IMR-90 (cell line): ENCODE measurements at places on chromosomes 11 and 22. TPM values are rescaled to one million over a fixed set of nuclear protein-coding genes. Genes with fewer than 3 reads are reported as not detected.
A peak's percentile ranks its signal among the peaks of the same experiment; 100 is the strongest.

DNA sequence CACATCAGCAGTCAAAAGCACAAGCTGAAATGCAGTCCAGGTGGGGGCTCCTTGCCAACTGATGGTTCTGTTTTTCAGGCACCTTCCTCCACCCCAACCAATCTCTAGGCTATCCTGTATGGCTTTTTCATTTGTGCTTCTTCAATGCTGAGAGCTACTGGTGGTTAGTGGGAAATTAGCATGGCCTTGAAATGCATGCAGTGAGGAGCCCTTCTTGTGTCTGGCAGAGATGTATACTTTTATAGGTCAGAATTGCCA is 167.4 kb downstream of the NAV2 start:
- H3K36me3 ChIP-seq: peaks cover 15% of the 10 kb centered on the region
- H3K4me3 ChIP-seq: no peak overlapping the region
- no peaks in the 10 kb centered on the region for H3K4me1 ChIP-seq
- no peaks in the 10 kb centered on the region for H3K27me3 ChIP-seq

DNA sequence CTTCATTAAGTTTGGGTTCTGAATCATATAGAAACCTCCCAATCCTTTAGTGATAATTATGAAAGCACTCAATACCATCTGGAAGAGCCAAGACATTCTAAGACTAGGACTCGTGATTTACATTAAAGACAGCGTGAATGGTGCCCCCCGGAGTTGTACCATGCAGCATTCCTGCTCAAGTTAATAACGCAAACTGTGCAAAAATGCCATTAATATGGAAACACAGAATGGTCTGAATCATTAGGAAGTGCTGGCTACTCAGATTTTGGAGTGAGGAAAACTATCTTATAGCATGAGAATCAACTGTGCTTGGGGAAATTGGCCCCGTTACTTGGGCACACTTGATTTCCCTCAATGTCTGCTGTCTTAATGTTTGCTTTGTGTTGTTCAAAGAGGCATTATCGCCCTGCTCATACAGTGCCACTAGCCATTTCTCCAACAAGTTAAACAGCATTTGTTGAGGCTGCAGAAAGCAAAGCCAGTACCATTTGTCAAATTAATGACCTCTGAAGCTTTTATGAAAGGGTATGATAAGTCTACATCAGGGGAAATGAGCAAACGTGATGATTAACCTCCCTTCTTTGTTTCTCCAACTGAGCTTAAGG is 18.5 kb upstream of the TPH1 start:
- no peak overlapping the region for H3K4me3 ChIP-seq
- no peaks in the 10 kb centered on the region for H3K36me3 ChIP-seq
- H3K27me3 ChIP-seq: no peaks in the 10 kb centered on the region
- no peak for DNase-seq
- no peaks in the 10 kb centered on the region for H3K4me1 ChIP-seq
- H3K27ac ChIP-seq: no peak overlapping the region

DNA sequence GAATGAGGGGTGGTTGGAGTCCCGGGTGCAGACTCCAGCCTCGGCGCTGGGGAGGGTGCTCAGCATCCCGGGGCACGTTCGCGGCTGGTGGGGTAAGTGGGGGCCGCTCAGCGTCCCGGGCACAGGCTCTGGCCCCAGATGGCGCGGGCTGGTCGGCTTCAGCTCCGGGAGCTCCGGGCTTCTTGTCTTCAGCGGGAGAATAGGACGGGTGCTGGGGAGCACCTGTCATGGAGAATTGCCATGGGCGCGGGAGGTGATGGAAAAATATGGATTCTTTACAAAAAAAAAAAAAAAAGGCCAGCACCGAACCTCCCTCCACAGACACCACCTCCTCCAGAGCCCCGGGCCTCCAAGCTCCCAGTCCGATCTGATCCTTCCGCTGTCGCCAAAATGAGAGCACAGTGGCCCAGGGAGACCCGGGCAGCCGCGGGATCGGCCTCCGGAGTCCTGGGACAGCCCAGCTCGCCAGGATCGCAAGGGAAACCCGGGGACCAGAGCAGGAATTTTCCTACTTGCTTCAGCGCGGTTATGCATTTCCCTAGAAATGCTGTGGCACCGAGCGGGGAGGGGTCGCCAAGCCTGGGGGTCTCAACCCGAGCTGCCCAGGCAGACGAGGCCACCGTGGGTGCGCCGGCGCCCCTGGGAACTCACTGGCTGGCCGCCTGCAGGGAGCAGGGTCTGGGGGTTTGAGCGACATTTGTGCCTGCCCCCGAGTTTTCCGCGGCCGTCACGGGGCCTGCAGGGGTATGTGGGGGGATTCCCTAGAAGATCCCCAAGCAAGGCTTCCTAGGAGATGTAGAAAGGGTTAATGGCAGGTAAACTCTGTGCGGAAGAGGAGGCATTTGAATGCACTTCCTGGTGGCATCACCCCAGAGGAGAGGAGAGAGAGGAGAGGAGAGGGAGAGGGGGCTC is 1336.9 kb downstream of the BRD1 start:
- no peaks in the 10 kb centered on the region for H3K4me1 ChIP-seq
- no peak overlapping the region for H3K4me3 ChIP-seq
- DNase-seq: no peak
- H3K27me3 ChIP-seq: peaks cover 24% of the 10 kb centered on the region; the same call in 1 of the 2 replicates
- no peaks in the 10 kb centered on the region for H3K36me3 ChIP-seq

DNA sequence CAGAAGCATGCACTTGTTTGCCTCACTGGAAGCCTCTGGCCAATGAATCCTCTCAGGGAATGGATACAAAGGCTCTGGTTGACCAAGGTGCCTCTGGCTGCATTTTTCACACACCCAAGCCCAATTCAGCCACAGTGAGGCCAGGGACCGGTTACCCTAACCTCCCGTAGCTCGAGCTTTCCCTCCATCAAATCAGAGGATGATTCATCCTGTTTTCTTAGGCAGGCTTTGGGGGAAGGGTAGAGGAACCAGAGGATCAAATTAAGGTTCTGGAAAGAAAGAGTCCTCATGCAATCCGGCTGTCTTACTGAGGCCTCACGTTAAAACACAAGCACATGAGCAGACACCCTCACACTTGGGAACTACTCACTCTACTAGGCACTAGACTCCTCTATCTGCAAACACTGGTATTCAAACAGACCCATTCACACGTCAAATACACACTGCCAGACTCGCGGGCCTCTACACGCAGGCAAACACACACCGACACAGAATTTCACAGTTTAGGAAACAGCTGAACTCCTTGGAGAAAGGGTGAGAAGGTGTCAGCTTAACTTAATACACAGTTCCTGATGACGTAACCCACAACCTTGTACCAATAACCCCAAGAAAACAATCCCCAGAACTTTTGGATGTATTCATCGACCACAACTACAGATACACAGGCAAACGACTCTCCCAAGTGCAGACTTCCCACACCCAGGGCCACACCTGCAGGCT is 12.4 kb downstream of the NRXN2 start:
- no peaks in the 10 kb centered on the region for H3K36me3 ChIP-seq
- peaks cover 58% of the 10 kb centered on the region for H3K27me3 ChIP-seq
- peak; percentile 14 for DNase-seq
- no peak overlapping the region for H3K27ac ChIP-seq
- no peaks in the 10 kb centered on the region; the same call in 1 of the 2 replicates for H3K4me1 ChIP-seq

DNA sequence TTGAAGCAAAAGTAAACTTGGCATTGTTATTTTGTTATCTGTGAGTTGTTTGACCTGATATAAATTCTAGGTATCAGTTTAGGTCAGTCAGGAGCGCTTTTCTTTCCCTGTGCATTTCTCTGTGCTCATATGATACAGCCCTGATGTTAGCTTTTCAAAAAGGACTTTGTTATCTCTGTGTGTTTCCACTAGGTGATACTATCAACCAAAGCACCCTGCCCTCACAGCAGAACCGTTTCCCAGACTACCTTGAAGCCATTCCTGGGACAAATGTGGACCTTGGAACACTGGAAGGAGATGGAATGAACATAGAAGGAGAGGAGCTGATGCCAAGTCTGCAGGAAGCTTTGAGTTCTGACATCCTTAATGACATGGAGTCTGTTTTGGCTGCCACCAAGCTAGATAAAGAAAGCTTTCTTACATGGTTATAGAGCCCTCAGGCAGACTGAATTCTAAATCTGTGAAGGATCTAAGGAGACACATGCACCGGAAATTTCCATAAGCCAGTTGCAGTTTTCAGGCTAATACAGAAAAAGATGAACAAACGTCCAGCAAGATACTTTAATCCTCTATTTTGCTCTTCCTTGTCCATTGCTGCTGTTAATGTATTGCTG is 87.7 kb upstream of the BIRC3 start:
- DNase-seq: no peak
- no peak overlapping the region for H3K4me3 ChIP-seq
- H3K4me1 ChIP-seq: peaks cover 9% of the 10 kb centered on the region
- no peak overlapping the region; the same call in 1 of the 2 replicates for H3K27ac ChIP-seq

- H3K4me1 ChIP-seq: peaks cover 17% of the 10 kb centered on the region
- no peak overlapping the region for H3K4me3 ChIP-seq
- H3K27ac ChIP-seq: no peak overlapping the region
- H3K36me3 ChIP-seq: peaks cover 17% of the 10 kb centered on the region
- H3K27me3 ChIP-seq: no peaks in the 10 kb centered on the region
- DNase-seq: peak; percentile 14
Measured at GRCh38 chr22:45757068-45757467, 85.4 kb downstream of the ATXN10 start.

DNA sequence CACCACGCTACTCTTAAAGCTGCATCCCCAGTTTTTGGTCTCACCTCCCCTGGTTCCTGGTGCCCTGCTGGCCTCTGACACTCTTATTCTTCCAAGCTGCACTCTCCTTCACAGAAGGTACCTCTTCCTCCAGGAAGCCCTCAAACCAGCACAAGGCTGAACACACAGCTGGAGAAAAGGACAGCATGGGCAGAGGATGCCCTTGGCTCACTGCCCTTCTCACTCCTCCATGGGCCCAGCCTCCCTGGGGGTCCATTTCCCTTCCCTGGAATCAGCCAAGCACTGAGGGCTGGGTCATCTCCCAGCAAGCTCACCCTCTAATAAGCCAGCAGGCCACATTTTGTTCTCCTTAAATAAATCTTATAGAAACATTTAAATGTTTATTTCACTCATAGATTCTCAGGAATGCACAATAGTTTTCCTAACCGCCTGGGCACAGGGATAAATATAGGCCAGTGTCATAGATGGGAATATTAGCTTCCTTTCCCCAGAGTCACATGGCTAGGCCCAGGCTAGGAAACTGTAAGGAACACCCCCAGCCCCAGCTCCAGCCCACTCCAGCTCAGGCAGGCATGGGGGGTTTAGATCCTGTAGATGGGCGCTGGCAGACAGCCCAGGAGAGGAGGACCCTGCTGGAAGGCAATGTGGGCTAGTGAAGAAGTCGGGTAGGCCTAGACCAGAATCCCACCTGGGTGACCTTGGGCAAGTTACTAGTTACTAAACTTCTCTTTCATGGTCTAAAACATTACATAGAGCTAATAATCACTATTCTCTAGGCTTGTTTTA is 51.5 kb downstream of the IRAG1 start:
- H3K27me3 ChIP-seq: no peaks in the 10 kb centered on the region
- peaks cover 22% of the 10 kb centered on the region for H3K36me3 ChIP-seq
- peaks cover 17% of the 10 kb centered on the region for H3K4me1 ChIP-seq
- H3K4me3 ChIP-seq: no peak overlapping the region
- peak; percentile 23 for DNase-seq
- peak overlapping the region; percentile 62; the same call in 1 of the 2 replicates for H3K27ac ChIP-seq

DNA sequence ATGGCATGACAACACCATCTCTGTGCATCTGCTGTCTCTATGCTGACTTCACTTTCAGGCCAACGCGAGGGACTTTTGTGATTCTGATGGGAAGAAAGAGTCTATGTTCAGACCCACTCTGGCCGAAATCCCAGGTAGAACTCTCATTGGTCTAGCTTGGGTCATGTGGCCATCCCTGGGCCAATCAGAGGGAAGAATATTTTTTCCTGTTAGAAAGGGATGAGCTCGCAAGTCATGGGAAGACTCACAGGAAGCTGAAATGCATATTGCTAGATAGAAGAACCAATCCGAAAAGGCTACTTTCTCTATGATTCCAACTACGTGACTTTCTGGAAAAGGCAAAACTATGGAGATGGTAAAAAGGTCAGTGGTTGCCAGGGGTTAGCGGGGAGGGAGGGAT is 56.0 kb upstream of the LINC01488 start:
- no peak for DNase-seq
- 0 out of 2 replicates have a peak, but pooled peaks cover 2% of the 10 kb centered on the region for H3K27me3 ChIP-seq
- H3K36me3 ChIP-seq: no peaks in the 10 kb centered on the region
- H3K4me3 ChIP-seq: no peak overlapping the region
- peaks cover 6% of the 10 kb centered on the region for H3K4me1 ChIP-seq

- H3K4me3 ChIP-seq: peak within 1 kb of the TSS; percentile 92
- H3K27ac ChIP-seq: no peak within 1 kb of the TSS
- no peaks in the 10 kb centered on the region for H3K36me3 ChIP-seq
- H3K4me1 ChIP-seq: peaks cover 4% of the 10 kb centered on the region; the same call in 1 of the 2 replicates
- peaks cover 43% of the 10 kb centered on the region for H3K27me3 ChIP-seq
Measured at GRCh38 chr11:32829680-32830412, at the start of gene PRRG4. Gene PRRG4 (plus strand): TSS chr11:32829927. CDS start chr11:32830530, 603 bp downstream.

GRCh38 chr11:14300661-14301304 is 58.2 kb downstream of the RRAS2 start:
- no peaks in the 10 kb centered on the region for H3K36me3 ChIP-seq
- H3K27me3 ChIP-seq: no peaks in the 10 kb centered on the region
- peaks cover 5% of the 10 kb centered on the region for H3K4me1 ChIP-seq
- peak; percentile 74 for DNase-seq

- H3K27me3 ChIP-seq: no peaks in the 10 kb centered on the region
- H3K27ac ChIP-seq: peak overlapping the region; percentile 96
- peaks cover 21% of the 10 kb centered on the region for H3K36me3 ChIP-seq
- peak overlapping the region; percentile 61 for H3K4me3 ChIP-seq
- peaks cover 49% of the 10 kb centered on the region for H3K4me1 ChIP-seq
Measured at GRCh38 chr11:75561426-75562047, 516 bp upstream of the SERPINH1 start.

DNA sequence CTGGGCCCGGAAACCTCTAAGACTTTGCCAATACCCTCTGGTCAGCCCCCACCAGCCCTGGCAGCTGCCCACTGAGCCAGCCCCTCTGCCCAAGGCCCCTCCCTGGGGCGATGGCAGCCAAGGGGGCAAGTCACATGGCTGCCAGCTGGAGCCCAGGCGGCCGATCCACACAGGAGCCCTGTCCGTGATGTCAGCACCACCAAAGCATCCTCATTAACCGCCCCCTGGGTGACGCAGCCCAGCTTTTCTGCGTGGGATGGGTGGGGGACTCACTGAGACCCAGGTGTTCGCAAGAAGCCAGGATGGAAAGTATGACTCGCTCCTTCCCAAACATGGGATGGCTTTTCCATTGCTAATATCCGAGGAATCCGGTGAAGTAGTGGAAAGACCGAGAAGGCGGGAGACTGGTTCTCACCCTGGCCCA is 46.6 kb upstream of the WNT7B start:
- H3K27me3 ChIP-seq: peaks cover 30% of the 10 kb centered on the region
- DNase-seq: peak; percentile 92
- peaks cover 4% of the 10 kb centered on the region for H3K4me1 ChIP-seq
- H3K36me3 ChIP-seq: no peaks in the 10 kb centered on the region

- peaks cover 14% of the 10 kb centered on the region for H3K36me3 ChIP-seq
- no peaks in the 10 kb centered on the region for H3K27me3 ChIP-seq
- peak overlapping the region; percentile 43 for H3K27ac ChIP-seq
- H3K4me1 ChIP-seq: no peaks in the 10 kb centered on the region; the same call in 1 of the 2 replicates
Measured at GRCh38 chr22:41682033-41682807, 6.4 kb downstream of the SNU13 start.

- H3K27me3 ChIP-seq: no peaks in the 10 kb centered on the region
- peaks cover 11% of the 10 kb centered on the region for H3K4me1 ChIP-seq
- H3K27ac ChIP-seq: peak overlapping the region; percentile 51
- DNase-seq: peak; percentile 83
Measured at GRCh38 chr11:96246718-96247552, 96.1 kb downstream of the MAML2 start.

The NDUFV1 gene
- 119 and 120 TPM in 2 replicates for total RNA-seq

The MACROD1 gene
- total RNA-seq: 2.5 and 4.2 TPM in 2 replicates
